ENCODE measurements at places on chromosomes 12 and 14. TPM values are rescaled to one million over a fixed set of nuclear protein-coding genes. Genes with fewer than 3 reads are reported as not detected.

CCDC196 gene
- not detected for total RNA-seq

ARHGEF25 gene
- total RNA-seq, result 2.2 TPM

NANOG gene
- not detected for total RNA-seq

DNA sequence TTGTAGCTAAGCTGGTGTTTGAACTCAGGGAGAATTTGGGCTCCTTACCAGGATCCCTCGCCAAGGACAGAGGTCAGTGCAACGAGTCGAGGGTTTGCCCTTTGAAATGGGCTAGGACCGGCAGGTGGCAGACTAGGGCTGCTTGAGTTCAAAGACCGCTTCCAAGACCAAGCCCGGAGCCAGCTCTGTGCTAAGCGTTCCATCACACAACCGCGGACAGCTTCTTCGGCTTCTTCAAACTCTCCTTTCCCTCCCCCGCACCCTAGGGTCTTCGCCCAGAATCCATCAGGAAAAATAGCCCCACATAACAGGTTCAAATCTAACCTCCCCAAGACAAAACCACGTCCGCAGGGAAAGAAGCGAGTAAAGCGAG lies 705 bp upstream of the FLVCR2 start:
- no peaks in the 10 kb centered on the region for H3K27me3 ChIP-seq
- H3K36me3 ChIP-seq, result no peaks in the 10 kb centered on the region
- H3K4me1 ChIP-seq, result peaks cover 13% of the 10 kb centered on the region
- H3K27ac ChIP-seq, result peak overlapping the region; percentile 22

DNA sequence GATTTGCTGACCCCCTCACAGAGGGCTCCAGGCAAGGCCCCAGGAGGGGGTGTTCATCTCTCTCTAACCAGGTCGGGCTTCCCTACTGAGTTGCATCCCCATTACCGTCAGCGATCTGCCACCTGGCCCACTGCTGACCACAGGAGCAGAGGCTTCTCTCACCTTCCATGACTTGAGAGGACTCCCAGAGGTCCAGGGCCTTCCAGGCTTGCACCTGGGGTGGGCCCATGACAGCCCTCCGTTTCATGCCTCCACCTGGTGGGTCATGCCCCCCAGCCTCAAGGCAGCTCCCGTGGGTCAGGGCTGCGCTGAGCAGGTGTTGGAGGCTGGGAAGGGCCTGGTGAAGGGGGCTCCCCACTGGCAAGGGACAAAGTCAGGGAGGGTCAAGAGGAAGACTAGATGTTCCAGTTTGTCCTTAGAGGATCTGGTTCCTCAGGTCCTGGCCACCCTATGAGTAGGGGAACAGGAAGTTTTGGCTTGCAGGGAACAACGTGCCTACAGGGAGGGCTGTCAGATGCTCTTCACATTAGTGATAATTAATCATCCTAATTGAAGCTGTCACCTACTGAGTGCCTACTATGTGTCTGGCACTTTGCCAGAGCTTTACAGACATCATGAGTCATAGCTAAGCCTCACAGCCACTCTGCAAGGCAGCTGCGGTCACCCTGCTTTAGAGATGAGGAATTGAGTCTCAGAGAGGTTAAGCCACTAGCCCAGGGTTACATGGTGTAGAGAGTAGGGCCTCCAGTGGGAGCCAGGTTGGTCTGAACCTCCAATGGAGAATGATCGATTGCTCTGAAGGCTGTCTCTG lies 13.8 kb downstream of the NFKBIA start:
- H3K4me1 ChIP-seq, result peaks cover 6% of the 10 kb centered on the region
- H3K4me3 ChIP-seq, result no peak overlapping the region
- no peak overlapping the region for H3K27ac ChIP-seq
- DNase-seq, result no peak
- H3K36me3 ChIP-seq, result no peaks in the 10 kb centered on the region
- no peaks in the 10 kb centered on the region for H3K27me3 ChIP-seq

DNA sequence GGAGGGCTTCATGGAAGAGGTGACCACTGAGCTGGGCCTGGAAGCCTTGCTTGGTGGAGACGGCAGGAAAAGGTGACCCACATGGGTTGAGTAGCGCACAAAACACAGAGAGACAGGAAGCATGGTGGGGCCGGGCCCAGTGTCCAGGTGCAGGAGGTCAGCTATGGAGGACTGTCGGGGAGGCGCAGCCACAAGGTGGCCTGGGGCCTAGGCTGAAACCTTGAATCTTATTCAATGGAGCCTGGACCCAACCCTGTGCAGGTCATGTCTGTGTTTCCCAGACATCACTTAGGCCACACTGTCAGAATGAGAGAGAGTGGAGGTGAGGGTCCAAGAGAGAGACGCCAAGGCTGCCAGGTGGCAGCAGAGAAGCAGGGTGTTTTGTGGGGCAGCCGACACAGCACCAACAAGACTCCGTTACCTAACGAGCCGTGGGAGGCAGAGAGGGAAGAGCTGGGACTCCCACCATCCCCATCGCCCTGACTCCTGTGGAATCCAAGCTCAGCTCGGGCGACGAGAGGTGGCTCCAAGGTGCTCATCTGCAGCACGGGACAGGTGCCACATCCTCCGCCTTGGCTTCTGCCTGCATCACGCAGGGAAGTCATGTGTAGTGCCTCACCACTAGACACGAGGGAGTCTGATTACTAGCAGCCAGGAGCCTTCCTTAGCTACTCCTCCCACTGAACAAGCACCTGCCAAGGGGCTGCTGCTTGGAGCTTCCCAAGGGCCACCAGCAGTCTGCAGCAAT lies 38.7 kb downstream of the DEGS2 start:
- DNase-seq, result no peak
- H3K36me3 ChIP-seq, result peaks cover 21% of the 10 kb centered on the region
- peaks cover 31% of the 10 kb centered on the region for H3K4me1 ChIP-seq
- no peak overlapping the region for H3K4me3 ChIP-seq

All from activated naive CD8-positive, alpha-beta T cell treated with anti-CD3 and anti-CD28 coated beads for 36 hours (primary cell).